ENCODE measurements at places on chromosomes 2 and 18.

- DNase-seq: peak; percentile 74
These were observed 220.8 kb downstream of the GULP1 start for GRCh38 chr2:188512456-188512855.

GRCh38 chr18:56319953-56320352, 318.4 kb downstream of the TXNL1 start:
- no peak for DNase-seq

GRCh38 chr2:45178359-45178758, 169.1 kb upstream of the SIX2 start:
- no peak for DNase-seq

- no peak for DNase-seq
These were observed 368.1 kb downstream of the EIPR1 start for GRCh38 chr2:3009483-3009882.

DNA sequence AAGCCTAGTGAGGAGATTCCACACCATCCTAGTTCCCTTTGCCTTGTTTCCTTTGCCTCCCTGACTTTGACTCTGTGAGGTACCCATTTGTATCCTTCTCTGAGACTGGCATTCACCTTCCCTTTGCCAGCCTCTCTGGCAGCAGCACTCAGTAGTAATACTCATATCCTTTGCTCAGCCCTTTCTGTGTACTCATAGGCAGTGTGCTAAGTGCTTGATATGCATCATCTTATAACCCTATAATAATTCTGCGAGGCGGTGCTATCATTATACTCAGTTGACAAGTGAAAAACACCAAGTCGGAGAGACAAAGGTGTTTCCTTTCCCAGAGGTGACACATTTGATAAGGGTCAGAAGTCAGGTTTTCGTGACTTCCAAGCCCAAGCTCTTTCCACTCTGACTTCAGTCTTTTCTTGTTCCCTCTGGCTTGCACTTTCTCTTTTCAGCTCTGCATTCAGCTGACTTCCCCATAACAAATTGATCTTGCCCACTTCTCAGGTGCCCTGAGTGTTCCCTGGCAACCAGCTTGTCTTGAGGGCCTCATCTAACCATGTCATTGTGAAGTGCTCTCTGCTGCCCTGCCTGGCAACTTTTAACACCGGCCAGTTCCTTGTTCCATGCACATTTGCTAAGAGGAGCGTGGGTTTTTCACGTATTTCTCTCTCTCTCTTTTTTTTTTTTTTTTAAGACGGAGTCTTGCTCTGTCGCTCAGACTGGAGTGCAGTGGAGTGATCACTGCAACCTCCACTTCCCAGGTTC, 94.5 kb upstream of the UPP2 start:
- DNase-seq: no peak

- DNase-seq: no peak
These were observed 10.1 kb downstream of the DTNA start for GRCh38 chr18:34720220-34720619.

- no peak for DNase-seq
These were observed 479.3 kb upstream of the HS6ST1 start for GRCh38 chr2:128797937-128798336.

- DNase-seq: no peak
These were observed 6.2 kb downstream of the PELI1 start for GRCh38 chr2:64137996-64138395.

DNA sequence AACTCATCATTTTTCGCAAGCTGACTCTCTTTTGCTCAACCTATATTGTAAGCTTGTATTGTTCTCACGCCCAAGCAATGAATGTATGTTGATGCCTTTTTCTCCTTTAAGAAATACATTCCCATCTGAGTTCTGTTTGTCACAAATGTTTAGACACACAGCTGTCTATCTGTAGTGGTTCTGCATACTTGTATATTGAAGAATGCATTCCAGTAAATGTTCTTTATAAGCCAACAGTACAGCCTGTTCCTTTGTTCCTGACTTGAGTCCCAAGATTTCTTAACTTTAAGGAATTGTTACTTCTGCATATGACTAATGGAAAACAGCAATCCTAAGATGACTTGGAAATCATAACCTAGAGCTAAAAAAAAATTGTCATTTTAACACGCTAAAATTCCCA, 849.1 kb upstream of the POU3F3 start:
- no peak for DNase-seq

GRCh38 chr2:15932394-15933183, 7.8 kb upstream of the MYCN start:
- DNase-seq: no peak

- DNase-seq: peak; percentile 45
These were observed 32.6 kb downstream of the PPP1R1C start for GRCh38 chr2:182018218-182018617.

GRCh38 chr2:221002101-221002685, 569.9 kb downstream of the EPHA4 start:
- no peak for DNase-seq

DNA sequence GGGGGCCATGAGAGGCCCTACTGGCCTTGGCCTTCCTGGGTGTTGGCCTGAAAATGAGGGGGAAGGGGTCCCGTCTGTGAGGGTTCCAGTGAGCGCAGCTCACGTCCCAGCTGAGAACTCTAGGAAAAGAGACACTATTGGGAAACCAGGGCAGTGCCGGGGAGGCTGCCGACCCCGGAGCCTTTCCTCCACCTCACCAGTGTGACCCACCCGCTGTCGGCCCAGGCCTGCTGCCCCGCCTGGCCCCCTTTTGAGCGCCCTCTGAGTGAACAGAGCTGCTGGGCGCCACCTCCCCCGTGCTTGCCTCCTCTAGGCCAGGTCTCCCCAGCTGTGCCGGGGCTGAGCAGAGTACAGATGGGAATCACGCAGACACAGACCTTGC, 17.5 kb upstream of the ARHGEF4 start:
- no peak for DNase-seq

GRCh38 chr2:113230531-113230930, 48.2 kb downstream of the PAX8 start:
- peak; percentile 36 for DNase-seq

DNA sequence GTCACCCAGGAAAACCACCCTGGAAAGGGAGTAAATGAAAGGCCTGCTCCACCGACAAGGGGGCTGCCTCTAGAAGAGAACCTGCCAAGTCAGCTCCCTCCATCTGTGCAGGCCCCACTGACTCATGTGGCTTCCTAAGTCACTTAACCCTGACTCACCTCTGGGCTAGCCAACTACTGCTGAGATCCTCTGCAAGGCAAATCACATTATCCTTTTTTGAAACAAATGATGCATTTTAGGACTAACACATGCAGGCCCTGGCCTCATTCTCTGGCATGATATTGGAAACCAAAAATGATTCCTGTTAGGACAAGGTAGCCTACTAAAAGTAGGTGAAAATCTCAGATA, 474.6 kb downstream of the EPHA4 start:
- no peak for DNase-seq

DNA sequence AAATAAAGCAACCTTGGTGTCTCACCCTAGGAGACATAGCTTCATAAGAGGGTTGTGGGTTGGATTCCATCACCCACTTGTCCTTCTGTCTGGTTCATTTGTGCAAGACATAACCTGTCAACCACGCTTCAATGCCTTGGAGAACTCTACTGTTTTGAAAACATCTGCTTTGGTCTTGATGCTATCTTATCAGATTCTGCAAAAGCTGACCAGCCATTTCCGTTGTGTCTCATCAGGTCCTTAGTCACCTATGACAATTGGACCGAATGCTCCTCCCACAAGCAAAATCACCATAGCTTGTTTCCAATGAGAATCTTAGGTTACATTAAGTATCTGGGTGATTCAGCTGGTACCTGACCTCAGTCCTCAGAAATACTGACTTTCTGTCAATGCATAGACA, 35.4 kb downstream of the STAT4 start:
- no peak for DNase-seq

- peak; percentile 92 for DNase-seq
These were observed 54.1 kb downstream of the LPIN2 start for GRCh38 chr18:2958819-2959298.

- DNase-seq: no peak
These were observed 117.8 kb upstream of the EPC2 start for GRCh38 chr2:148526509-148527346.

DNA sequence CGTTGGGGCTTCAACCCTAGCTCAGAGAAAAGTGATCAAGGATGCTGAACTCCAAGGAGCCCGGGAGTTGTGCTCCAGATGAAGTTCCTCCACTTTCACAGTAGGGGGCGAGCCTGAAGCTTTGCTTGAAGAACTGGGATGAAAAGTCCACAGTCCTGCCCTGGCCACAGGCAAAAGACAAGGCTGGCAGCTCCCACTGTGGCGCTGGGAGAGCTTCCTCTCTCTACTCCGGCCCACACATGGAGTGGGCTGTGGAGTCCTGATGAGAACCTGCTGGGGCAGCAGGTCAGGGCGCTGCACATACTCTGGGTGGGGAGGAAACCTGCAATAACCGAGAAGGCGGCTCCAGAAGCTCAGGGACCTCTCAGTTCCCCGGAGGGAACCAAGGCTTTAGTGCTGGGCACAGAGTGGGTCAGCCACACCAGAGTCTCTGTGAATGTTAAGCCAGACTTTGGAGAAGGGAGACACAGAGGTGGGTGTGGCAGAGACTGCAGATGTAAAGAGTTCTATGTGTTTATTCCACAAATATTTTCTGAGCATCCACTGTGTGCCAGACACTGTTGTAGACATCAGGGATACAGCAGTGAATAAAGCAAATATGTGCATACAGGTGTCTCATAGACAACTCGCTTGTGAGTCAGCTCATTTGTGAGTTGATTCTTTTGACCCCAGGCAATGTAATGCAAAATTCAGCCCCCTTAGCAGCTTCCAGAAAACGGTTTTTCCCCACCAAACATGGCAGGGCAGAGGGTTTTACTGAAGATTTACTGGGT, 48.0 kb upstream of the MRPL33 start:
- DNase-seq: peak; percentile 77

GRCh38 chr2:218003981-218004419, 1.2 kb upstream of the TNS1 start:
- DNase-seq: peak; percentile 82

DNA sequence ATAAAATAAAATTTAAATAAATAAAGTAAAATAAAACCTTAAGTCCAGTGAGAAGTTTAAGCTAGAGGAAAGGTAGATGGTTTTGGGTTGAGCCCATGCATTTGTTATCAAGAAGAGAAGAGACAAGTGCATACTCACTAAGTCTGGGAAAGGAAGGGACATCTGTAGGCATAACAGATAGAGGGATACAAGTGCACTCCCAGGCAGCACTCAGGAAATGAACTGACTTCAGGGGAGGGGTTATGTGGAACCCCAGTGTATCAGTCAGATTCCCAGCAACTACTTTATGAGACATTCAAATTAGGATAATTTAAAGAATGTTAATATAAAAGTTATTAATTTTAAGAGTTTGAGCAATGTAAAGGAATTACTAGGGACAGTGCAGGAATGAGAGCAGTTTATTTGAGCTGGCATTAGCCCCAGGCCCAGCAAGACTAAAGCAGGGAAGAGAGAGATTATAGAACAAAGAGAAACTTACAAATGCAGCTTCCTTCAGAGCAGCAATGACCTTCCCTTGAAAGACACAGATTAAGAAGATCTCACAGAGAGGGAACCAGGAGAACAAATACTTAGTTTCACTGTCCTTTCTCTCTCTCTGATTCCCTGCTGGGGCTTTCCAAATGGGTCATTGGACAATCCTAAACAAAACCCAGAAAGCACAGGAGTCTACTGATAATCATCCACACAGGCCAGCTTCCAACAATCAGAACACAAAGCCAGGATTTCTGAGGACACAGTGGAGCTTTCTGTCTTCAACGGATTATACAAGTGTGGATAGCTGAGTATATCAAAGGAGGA, 109.7 kb downstream of the ERBB4 start:
- no peak for DNase-seq

- DNase-seq: no peak
These were observed 71.8 kb downstream of the TNS1 start for GRCh38 chr2:217930761-217931563.

GRCh38 chr2:169661265-169661664, 32.9 kb downstream of the CFAP210 start:
- DNase-seq: no peak

DNA sequence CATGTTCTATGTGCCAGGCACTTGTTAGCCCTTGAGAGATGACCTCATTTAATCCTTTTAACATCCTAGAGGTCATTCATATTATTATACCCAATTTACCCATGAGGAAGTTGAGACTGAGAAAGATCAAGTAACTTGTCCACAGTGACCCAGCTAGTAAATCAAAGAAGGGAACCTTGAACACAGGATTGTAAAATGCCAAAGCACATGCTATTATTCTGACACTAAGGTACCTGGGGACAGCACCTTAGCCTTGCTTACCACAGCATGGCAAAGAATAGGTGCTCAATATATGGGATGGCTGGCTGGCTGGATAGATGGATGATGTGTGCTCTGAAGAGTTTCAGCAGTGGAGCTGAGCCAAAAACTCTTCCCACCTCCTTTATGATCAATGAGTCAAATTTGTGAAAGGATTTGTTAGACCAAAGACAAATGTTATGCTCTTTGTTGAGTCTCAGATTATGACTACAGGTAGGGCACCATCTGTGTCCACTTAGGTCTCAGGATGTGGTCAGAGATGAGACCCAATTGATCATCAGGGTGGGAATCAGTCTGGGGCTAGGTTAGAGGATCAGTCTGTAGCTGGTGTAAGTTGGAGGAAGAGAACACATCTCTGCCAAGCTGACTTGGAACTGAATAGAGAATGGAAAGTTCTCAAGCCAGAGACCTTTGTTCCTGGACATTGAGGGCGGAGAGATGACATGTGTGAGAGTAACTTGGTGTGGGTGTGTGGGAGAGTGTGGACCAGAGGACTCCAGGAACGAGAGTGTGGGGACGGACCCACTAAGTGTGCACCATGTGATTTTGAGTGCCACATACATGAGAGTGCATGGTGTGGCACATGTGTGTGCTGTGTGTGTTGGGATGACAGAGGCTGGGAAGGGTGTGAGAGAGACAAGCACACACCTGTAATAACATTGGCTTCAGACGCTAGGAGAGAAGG, 16.3 kb upstream of the PKDCC start:
- no peak for DNase-seq

DNA sequence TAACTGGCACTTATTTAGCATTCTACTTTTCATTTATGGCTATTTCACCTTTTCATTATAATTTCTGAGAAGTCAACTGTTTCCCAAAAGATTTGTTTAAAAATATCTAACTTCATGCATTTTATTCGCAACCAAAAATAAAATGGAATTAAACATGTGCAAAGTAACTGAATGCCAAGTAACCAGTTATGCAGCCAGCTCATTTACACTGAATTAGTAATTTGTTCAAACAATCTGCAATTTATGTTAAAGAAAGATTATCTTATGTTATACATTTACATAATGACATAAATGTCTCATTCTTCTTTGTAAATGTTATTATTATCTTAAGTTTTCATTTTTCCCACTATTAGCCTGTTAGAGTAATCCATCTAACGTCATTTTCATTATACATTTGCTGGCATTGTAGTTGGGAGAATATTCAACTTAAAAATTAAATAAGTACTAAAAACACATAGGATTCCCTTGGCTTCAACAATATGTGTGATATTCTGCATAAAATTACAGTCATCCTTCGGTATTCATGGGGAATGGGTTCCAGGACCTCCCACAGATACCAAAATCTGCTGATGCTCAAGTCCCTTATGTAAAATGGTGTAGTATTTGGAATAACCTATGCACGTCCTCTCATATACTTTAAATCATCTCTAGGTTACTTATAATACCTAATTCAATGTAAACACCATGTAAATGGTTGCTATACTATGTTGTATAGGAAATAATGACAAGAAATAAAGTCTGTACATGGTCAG, 43.7 kb upstream of the STAM2 start:
- no peak for DNase-seq
